Germinal center (tissue), 1 donor: ENCODE measurements at places on chromosomes 7 and 10.

GRCh38 chr7:132532281-132532680, 44.0 kb downstream of the PLXNA4 start:
- DNase-seq = no peak

GRCh38 chr10:57303566-57303965, 942.5 kb upstream of the ZWINT start:
- DNase-seq = no peak

DNA sequence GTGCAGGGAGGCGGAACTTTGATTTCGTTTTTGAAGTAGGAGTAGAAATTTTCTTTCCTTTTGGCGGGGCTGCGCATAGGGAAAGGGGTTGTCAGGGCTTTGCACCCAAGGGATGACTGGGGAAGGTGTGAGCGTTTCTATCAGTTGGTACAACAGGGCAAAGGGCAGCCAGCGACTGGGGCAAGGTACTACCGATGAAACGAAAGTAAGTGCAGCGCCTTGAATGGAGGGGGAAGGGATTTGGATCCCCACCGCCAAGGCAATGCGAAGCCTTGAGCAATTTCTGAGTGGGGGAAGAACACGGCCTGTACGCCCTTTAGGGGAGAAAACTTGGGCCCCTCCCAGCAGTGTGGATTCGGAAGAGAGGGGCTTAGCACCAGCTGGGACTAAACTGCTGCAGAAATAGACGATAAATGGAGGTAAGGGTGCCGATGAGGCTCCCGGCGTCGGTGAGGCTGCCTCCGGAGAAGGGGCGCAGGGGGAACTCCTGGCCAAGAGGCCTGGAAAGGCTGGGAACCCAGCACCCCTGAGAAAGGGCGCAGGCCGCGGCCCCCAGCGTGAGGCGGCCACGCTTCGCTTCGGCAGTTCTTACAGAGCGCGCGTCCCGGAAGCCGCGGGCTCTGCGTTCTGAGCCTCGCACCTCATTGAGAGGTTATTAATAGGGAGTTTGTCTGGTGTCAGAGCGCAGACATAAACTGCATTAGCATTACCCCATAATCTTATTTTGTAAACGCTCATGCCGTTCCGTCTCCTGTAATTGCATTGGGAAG, 10.0 kb upstream of the TLX1 start:
- DNase-seq = peak; percentile 58

- no peak for DNase-seq
Observed at GRCh38 chr7:130906575-130906974, 172.6 kb upstream of the KLF14 start.

GRCh38 chr7:39958038-39958437, 8.0 kb downstream of the CDK13 start:
- no peak for DNase-seq

DNA sequence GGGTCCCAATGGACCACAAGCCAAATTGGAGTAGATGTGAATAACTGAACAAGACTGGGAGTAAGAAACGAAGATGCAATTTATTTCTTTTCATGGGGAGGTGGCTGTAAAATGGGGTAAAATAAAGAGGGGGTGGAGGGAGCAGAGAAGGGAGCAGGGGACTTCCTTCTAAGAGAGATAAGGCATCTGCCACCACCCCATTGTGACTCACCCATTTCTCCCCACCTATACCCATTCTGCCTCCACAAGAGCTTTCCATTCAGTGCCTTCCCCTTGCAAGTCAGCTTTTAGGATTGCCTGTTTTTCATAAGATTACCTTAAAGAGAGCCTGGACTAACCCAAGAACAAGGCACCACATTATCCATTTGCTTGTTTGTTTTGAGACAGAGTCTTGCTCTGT, 87.1 kb upstream of the PAX2 start:
- no peak for DNase-seq

GRCh38 chr10:131911451-131911850, 10.6 kb downstream of the PPP2R2D start:
- no peak for DNase-seq

- DNase-seq = no peak
Observed at GRCh38 chr10:470339-471003, 219.0 kb downstream of the DIP2C start.

GRCh38 chr10:131778385-131778784, 122.4 kb upstream of the PPP2R2D start:
- DNase-seq = no peak

GRCh38 chr7:75951506-75951905, 36.6 kb downstream of the POR start:
- no peak for DNase-seq

DNA sequence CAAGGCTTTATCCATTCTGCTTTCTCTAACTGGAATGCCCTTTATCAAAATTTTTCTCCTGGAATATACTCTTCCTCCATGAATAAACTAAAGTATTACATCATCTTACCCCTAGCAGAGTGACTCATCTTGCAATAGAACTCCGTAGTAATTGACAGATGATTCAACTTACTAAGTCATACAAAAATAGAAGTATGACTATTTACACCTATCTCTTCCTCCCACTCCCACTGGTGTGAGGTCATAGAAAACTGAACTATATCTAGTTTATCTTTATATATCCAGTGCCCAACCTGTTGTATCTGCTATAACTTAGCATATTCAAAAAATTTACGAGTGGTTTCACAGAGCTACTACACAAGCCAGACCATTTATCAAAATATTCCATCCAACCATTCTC, 26.1 kb downstream of the ABCB1 start:
- no peak for DNase-seq

DNA sequence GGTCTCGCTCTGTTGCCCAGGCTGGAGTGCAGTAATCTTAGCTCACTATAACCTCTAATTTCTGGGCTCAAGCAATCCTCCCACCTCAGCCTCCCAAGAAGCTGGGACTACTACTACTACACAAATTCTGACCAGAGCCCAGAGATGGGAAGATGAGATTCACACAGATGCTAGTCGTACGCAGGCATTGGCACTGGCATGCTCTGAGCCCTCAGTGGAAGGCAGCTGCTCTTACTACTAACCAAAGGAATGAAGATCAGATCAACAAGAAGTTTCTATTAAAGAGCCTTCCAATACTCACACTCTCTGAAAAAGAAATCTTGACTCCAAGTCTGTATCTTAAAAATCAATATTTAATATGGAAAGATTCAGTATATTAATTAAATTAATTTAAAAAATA, 10.7 kb downstream of the GDF2 start:
- DNase-seq = no peak

GRCh38 chr7:28408105-28408959, 4.0 kb upstream of the CREB5 start:
- no peak for DNase-seq

DNA sequence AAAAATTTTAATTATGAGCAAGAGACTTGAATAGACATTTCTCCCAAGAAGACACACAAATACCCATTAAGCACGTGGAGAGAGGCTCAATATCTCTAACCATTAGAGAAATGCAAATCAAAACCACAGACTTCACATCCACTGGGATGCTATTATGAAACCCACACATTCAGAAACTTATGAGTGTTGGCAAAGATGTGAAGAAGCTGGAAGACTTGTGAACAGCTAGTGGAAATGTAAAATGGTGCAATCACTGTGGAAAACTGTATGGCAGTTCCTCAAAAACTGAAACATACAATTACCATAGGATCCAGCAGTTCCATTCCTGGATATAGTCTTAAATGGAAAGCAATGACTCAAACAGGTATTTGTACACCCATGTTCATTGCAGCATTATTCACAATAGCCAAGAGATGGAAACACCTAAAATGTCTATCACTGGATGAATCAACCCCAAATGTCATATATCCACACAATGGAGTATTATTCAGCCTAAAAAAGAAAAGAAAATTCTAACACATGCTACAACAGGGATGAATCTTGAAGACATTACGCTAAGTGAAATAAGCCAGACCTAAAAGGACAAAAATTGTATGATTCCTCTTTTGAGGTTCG, 53.5 kb upstream of the FRMD4A start:
- no peak for DNase-seq

DNA sequence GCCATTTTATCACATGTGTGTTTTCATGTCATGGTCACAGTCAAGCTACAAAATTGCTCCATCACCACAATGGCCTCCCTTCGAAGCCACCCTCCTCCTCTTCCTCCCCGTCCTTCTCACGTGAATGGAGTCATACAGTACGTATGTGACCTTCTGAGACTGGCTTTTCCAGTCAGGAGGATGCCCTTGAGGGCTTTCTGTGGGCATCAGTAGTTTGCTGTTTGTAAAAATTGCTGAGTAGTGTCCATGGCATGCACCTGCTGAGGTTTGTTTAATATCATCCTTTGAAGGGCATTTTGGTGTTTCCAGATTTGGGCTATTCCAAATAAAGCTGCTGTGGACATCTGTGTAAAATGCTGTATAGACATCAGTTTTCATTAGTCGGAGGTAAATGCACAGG, 5.9 kb upstream of the UBE3C start:
- DNase-seq = no peak

DNA sequence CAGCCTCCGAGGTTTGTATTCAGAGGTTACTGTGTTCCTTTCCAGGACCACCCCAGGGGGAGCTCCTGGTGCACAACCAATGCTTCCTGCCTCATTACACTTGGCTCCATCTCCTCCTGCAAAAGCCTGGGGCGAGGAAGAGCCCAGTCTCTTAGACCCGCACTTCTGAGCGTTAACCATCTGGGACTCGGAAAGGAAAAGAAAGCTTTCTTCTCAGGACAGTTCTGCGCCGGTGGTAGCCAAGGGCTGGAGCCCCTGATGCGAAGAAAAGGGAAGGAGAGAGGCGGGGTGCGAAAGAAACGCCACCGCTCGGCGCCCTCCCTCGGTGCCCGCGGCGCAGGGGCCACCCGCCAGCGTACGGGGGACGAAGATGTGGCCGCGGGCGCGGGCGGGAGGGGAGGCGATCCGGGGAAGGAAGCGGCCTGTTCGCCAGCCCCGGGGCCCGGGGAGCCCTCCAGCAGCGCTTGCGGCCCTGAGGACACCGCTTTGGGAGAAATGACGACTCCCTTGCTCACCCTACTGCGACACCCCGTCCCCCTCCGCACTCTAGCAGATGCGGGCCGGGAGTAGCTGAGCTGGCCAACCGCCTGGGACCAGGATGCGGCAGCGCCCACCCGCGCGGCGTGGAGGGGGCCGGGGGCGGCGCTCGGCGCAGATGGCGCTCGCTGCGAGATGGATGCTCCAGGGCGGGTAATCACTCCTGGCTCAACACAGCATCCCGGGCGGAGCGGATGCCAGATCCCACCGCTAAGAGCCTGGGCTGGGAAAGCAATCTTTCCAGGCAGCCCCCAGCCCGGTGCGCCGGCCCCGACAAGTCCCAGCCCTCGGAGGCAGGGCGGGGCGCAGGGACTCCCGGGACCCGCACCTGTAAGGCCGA, 1.3 kb downstream of the NRCAM start:
- peak; percentile 43 for DNase-seq

- DNase-seq = no peak
Observed at GRCh38 chr10:113433711-113434110, 119.1 kb upstream of the HABP2 start.

DNA sequence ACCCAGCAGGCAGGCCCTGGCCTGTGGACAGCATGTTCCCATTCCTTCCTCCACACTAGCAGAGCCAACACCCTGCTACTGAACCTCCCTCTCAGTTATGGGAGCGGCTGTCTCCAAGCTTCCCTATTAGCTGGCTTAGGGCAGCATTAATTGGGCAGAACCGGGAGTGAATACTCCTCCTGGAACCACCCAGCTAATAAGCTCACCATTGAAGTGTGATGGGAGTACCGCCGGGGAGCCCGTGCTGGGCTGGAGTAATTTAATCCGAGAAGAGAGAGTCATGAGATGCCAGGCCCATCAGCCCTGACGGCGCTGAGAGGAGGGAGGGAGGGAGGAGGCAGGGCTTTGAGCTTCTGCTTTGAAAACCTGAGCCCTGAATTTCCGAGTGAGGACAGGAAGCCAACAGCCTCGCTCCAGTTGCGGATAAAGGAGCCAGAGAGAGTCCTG, 31.8 kb upstream of the ELFN1 start:
- no peak for DNase-seq

- DNase-seq = no peak
Observed at GRCh38 chr7:79051915-79052314, 401.6 kb downstream of the MAGI2 start.

GRCh38 chr7:70436790-70437350, 695.1 kb upstream of the GALNT17 start:
- DNase-seq = no peak

GRCh38 chr7:139054101-139054500, 18.3 kb upstream of the ZC3HAV1L start:
- no peak for DNase-seq

DNA sequence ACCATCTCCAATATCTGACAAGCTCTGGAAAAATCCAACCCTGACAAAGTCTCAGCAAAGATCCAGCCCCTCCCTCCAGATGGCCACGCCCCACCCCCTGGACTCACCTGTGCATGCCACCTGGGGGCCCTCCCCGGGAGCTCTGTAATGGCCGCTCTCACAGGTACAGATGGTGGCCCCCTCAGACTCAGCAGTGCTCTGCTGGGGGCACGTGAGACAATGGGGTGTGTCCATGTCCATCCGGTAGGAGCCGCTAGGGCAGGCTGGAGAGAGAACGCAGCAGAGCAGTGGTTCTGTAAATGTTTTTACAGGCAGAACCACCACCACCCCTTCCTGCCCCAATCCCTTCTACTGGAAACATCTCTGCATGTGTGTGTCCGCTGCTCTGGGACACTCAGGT, 9.5 kb downstream of the EPHA1 start:
- no peak for DNase-seq

GRCh38 chr10:97542169-97543024, 30.2 kb upstream of the ANKRD2 start:
- DNase-seq = no peak

GRCh38 chr10:73586583-73586984, 4.6 kb downstream of the USP54 start:
- DNase-seq = no peak

DNA sequence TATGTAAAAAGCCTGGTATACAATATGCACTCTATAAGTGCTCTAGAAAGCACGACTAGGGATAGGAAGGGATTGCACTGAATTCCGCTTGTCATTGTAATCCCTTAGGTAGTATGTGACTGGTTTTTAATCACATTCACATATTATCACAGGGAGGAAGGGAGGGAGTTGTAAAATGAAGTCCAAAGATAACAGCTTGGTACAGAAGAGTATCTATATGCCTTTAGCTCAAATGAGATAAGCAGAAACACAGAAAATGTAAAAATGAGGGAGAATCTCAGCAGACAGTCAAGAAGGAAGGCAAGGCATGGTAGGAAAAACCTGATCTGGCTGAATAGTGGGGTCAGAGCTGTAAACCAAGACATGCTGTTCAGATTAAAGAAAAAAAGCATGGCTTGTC, 63.4 kb downstream of the ABI1 start:
- no peak for DNase-seq

- DNase-seq = peak; percentile 2
Observed at GRCh38 chr7:119197877-119198527, 973.5 kb downstream of the ANKRD7 start.

- no peak for DNase-seq
Observed at GRCh38 chr7:48255046-48255445, 83.8 kb downstream of the ABCA13 start.

GRCh38 chr10:13904064-13904463, 317.3 kb downstream of the PRPF18 start:
- no peak for DNase-seq
